ENCODE measurements at places on chromosomes 2 and 18. TPM values are rescaled to one million over a fixed set of nuclear protein-coding genes. Genes with fewer than 3 reads are reported as not detected.

DNA sequence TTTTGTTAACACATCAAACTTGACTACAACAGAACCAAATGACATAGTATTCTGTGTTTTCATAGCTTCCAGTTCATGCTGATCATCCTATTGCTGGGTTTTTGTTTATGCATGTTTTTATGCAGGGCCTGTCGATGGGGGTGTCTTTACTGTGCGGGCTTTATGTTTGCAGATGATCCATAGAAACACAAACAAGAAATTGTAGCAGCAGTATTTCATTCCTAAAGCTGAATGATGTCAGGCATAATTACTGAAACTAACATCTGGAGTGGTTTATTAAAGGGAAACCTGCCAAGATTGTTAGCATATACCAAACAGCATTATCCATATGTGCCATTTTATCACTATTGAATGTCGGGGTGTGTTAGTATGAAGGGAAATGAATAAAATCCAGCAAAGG is 129.7 kb downstream of the PTPRM start:
- DNase-seq, result no peak

- DNase-seq, result no peak
Measured at GRCh38 chr2:23302591-23302990, 82.4 kb upstream of the KLHL29 start.

DNA sequence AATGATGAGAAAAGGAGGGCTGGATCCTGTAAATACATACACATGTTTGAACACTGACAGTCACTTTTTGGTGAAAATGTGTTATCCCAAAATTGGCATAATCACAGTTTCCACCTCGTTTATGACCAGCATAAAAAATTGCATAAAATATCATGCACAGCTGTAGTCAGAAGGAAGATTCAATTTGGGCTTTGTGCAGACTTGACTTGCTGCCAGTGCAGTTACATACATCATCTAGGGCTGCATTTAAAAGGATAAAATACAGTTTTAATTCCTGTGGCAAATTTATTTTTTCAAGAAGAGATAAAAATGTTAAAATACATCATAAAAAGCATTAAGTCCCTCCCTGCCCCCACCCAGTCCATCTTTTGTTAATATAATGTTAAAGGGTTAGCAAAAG is 103.8 kb downstream of the VWC2L start:
- no peak for DNase-seq

GRCh38 chr2:177799531-177799930 is 273.0 kb downstream of the PDE11A start:
- DNase-seq, result peak; percentile 15

DNA sequence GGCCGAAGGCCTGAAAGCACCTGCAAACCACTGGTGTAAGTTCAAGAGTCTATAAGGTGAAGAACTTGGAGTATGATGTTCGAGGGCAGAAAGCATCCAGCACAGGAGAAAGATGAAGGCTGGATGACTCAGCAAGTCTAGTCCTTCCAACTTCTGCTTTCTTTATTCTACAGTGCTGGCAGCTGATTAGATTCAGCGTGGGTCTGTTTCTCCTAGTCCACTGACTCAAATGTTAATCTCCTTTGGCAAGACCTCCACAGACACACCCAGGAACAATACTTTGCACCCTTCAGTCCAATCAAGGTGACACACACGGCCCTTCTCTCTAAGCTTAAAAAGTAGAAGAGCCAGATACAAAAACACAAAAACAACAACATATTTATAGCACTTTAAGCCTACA is 43.4 kb downstream of the NMS start:
- DNase-seq, result no peak

GRCh38 chr2:45612285-45612684 is 1.2 kb upstream of the SRBD1 start:
- no peak for DNase-seq

SIX3 gene
- not detected for total RNA-seq

IMPACT gene
- 16.6 TPM for total RNA-seq

DNA sequence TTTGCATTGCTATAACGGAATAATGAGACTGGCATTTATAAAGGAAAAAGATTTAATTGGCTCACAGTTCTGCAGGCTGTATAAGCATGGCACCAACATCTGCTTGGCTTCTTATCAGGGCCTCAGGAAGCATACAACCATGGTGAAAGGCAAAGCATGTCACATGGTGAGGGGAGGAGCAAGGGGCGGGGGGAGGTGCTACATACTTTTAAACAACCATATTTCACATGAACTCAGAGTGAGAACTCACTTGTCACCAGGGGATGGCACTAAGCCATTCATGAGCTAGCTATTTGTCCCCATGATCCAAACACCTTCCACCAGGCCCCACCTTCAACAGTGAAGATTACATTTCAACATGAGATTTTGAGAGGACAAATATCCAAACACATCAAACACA is 188.7 kb downstream of the MBD5 start:
- no peak for DNase-seq

- no peak for DNase-seq
Measured at GRCh38 chr2:45921921-45922320, 270.4 kb downstream of the PRKCE start.

GRCh38 chr2:7007846-7008741 is 90.9 kb downstream of the RNF144A start:
- peak; percentile 67 for DNase-seq

All from lung microvascular endothelial cell (primary cell).